ENCODE measurements at places on chromosomes 7 and 10.

DNA sequence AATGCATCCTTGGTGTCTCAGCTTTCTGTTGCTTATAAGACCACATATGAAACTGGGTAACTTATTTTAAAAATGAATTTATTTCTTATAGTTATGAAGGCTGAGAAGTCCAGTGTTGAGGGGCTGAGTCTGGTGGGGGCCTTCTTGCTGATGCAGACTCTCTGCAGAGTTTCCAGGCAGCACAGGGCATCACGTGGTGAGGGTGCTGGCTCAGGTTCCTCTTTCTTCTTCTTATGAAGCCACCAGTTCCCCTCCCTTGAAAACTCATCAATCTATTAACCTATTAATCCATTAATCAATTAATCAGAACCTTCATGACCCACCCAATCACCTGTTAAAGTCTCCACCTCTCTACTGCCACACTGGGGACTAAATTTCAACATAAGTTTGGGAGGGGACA is 595.6 kb upstream of the NRP1 start:
- no peak for DNase-seq

DNA sequence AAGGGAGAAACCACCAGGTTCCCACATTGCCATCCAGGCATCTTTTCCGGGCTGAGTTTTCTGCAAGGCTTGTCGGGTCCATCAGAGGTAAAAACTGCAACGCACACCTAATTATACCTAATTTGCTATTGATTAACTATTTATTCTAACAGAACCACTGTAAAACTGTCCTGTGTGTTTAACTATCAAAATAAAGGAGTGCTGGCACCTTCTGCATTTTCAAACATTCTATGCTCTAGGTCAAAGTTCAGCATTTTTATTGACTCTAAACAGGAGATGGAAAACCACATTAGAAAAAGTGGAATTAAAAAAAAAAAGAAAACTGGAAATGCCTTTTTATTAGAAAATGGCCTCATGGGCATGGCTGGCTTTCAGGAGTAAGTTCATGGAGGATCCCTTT is 82.0 kb downstream of the ADARB2 start:
- DNase-seq, result no peak

GRCh38 chr7:21504021-21504420 is 38.8 kb upstream of the DNAH11 start:
- no peak for DNase-seq

DNA sequence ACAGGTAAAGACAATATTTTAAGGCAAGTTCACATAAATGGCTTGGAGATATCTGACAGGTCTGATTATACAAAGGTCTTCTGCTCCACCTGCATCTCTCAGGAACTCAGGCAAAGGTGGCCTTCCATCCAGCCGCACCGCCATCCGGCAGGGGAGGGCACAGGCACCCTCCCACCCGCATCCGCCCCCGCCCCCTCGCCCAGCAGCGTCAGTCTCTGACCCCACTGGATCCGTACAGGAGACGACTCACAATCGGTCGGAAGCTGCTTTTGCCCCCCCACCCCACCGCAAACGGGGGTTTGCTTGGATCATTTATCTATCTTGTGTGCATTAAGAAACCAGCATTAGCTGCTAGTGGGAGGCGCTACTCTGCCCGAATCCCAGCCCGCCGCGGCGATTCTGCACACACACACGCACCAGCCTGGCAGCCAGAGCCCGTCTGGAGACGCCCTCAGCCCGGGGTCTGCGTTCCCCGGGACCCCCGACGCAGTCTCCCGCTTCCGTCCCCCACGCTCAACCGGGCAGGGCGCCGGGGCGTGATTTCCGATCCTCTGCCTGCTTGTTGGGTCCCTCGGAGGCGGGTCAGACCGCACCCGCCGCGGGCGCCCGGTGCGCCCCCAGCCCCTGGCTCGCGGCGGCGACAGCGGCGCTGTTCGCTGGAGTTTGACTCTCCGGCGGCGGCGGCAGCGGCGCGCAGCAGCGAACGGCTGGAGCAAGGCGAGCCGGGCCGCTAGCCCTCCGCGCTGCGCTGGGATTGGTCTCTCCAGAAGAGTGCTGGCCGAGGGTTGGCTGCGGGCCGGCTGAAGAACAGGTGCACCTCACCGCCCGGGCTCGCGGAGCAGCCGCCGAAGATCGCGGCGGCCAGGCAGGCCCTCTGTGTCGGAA is 820 bp upstream of the NRG3 start:
- no peak for DNase-seq

- DNase-seq, result no peak
These were observed 82.5 kb downstream of the RNLS start for GRCh38 chr10:88500656-88501055.

DNA sequence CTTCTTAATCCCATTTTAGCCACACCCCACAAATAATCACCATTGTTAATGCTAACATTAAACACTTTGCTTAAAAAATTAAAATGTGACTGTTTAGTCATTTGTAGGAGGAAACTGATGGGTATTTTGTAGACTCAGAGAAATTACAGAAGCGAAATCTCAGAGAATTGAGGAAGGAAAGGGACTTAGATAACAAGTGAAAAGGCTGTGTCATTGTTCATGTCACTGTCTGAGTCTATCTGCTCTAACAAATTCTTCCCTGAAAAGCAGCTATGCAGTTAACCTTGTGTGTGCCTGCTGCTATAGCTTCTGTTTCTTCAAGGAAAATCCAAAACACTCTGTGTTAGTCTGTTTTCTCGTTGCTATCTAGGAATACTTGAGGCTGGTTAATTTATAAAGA is 40.9 kb upstream of the PLXDC2 start:
- no peak for DNase-seq

GRCh38 chr7:26879671-26880070 is 15.3 kb upstream of the SKAP2 start:
- DNase-seq, result no peak

DNA sequence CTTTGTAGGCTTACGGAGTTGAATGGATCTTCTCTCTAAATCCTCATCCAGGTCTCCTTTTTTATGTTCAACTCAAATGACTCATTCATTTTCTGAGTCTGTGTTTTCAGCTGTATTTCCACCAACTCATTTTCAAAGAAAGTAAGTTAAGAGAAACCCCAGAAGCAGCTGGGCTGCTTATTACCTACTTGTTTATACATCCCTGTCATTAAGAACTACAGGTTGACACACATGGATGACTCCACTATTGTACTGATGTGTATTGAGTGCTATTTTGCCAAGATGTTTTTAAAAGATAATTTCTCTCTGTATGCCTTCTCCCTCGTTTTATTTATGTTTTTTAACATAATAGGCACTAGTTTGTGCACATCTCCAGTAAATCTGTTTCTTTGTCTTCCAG is 41.9 kb downstream of the DGKI start:
- no peak for DNase-seq

DNA sequence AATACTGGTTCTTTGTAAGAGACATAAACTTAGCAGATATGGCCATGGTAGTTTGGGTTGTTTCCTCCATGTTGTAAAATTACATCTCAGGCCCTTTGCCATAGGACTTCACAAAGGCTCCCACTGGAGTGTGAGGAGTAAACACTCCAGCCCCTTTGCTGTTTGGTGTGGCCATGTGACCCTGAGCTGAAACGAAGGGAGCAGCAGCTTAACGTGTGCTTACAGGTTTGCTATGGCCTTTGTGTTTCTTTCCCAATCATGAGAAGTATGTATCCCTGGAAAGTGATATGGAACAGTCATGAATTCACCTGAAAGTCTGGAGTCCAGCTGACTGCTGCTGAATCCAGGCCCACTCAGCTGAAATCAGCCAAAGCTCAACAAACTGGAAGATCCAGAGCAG is 23.8 kb upstream of the SFTPA1 start:
- no peak for DNase-seq

DNA sequence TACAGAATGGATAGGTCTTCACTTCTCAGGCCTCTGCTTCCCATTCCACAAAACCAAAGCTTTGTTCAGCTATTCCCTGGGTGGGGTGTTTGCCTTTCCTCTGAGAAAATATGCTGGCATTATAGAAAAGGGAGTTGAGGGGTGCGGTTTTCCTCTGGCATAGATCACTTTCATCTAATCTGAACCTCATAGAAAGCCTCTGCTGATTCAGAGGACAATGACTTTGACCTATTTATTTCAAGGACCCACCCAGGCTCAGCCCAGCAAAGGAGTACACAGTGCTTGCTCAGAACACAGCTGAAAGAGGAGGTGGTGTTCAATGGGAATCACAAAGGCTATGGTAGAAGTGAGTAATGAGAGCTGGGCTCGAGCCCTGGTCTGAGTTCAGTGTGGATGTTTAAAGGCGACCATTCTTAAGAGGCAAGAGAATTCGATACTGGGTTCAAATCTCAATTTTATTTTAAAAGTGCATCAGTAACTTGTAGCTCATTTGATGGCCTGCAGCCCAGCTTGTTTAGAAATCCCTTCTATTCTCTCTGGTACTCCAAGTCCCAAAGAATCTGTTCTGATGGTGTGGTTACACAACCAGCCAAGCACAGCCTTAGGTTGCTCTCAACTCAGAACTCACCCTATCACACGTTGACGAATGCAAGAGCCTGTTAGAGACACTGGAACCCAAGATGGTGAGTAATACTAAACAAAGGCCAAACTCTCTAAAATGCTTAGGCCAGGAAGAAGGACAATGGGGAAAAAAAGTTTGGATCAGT is 1012.8 kb downstream of the LRMDA start:
- no peak for DNase-seq

- DNase-seq, result no peak
These were observed 14.2 kb upstream of the SVIL start for GRCh38 chr10:29648983-29649268.

DNA sequence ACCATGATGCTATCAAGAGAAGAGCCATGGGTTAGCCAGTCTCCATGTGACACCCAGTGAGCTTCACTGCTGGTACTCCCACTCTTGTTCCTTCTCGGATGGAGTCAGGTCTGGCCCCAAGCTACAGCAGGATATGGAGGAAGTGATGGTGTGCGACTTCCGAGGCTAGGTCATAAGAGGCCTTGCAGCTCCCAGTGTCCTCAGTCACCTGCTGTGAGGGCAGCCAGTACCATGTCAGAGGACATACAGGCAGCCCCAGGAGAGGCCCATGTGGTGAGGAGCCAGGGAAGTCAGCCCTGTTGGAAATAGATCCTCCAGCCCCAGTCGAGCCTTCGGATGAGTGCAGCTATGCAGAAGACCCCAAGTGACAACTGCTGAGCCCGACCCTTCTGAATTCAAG is 237.0 kb downstream of the EBF3 start:
- no peak for DNase-seq

DNA sequence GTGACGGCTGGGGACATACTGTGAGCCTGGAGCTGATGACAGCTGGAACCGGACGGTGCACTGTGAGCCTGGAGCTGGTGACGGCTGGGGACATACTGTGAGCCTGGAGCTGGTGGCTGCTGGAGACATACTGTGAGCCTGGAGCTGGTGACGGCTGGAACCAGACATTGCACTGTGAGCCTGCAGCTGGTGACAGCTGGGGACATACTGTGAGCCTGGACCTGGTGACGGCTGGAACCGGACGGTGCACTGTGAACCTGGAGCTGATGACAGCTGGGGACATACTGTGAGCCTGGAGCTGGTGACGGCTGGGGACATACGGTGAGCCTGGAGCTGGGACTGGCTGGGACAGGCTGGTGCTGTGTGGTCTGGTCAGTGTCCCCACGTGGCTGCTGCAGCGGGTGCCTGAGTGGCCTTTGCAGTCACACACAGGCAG is 47.9 kb downstream of the PTPRN2 start:
- no peak for DNase-seq
